ENCODE measurements at places on chromosomes 2 and 18.

DNA sequence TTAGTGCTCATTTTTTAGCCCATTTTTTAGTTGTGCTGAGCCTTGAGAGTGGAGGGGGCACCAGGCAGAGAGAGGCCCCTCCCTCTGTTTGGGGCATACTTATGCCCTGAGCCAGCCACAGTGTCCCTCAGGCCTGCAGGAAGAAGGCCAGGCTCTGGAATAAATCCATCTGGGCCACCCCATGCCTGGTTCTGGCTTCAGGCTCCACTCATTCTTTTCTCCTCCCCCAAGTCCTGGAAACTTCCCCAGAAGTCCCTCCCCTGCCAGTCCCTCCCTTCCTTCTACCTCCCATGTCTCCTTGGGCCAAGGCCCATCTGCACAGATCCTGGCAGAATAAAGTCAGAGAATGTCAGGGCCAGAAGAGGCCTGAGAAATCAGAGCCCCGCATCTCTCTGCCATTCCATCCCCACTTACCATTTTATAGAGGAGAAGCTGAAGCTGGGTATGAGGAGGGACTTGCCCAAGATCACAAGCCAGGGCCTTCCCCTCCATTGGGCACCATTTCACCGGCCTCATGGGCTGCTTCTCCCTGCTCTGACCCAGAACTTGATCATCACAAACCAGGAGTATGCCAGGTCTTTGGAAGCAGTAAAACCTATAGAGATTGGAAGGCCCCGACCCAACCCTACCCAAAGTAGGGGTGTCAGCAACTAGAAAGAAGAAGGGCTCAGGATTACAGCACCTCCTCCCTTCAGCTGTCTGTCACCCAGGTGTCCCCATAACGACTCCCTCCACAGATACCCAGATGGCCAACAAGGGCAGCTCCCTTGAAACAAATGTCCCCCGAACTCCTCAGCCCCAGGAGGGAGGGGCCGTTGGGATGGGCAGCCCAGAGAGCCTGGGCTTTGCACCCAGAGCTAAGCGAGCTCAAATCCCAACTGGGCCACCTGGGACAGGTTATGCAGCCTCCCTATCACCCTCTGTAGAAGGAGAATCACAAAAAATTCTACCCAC lies 108.4 kb downstream of the POLR1A start:
- no peak for DNase-seq

DNA sequence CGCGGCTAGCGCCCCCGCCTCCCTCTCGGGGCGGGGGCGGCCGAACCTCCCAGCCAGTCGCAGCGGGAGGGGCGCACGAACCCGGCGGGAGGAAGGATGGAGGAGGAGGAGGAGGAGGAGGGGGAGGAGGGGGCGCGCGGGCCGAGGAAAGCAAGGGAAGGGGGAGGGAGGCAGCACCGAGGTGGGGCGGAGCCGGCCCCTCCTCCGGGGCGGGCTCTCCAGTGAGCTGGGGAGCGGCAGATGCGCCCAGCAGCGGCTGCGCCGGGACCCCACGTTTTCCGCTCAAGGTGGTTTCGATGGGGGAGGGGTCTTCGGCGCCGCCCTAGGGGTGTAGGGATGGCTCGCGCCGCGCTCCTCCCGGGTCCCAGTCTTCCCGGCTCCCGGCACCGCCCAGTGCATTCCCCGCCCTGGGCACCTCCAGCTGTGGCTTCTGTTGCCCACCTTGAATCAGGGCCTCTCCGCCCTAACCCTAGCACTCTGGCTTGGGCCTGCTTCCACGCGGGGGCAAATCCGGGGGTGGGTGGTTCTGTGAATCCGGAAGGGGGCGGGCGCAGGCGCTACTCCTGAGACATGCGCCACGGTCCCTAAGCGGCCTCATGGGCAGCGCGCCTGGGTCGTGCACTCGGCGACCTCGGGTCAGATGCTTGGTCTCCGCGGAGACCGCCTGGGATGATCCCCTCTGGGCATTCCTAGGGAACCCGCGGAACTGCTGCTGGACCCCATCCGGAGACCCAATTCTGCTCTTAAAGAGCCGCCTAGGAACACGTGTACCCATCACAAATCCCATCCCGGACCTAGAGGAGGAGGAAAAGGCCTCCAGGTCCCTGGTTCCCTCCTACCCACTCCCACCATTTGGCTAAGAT lies at the start of gene FBXO41:
TSS of gene FBXO41 (minus strand) at position 183 of the 863 bp plus-strand sequence. CDS start 14,848 bp downstream, outside the sequence.
- peak; percentile 82 for DNase-seq

- DNase-seq: no peak
Measured at GRCh38 chr2:98577313-98577712, 31.0 kb downstream of the COA5 start.

- DNase-seq: no peak
Measured at GRCh38 chr2:187294043-187294442, 154.0 kb downstream of the CALCRL start.

GRCh38 chr2:240921311-240921994 lies 15.3 kb downstream of the CROCC2 start:
- DNase-seq: peak; percentile 9

All from activated naive CD4-positive, alpha-beta T cell treated with anti-CD3 and anti-CD28 coated beads, Interleukin-2, amount 50 U/mL, for 16 hours (primary cell).